RWPE2 (cell line): ENCODE measurements at places on chromosomes 7 and 10.
A peak's percentile ranks its signal among the peaks of the same experiment; 100 is the strongest.

DNA sequence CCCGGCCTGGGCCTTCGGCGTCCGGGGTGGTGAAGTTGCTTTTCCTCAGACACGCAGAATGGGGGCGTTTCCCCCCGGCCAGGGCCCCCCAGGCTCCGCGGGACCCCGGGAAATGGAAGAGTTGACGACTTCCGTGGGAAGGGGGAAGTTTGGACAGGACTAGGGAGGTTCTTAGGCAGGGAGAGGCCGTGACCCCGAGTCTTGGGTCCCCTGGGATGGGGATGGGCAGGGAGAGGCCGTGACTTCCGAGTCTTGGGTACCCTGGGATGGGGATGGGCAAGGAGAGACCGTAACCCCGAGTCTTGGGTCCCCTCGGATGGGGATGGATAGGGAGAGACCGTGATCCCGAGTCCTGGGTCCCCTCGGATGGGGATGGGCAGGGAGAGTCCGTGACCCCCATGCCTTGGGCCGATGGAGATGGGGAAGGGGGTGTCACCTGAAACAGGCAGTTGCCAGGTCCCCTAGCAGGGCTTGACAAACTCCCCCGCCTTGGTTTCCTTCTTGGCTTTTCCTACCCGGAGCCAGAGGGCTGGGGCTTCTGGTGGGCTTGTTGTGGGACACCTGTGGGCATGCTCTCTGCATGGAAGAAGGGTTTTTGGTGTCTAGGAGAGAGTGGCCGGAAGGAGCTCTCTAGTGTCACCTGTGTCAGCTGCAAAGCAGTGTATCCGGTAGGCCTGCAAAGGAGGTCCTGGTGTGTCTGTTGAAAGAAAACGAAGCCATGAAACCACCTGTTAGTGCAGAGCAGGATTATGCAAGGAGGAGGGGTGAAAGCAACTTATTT is 1.1 kb downstream of the TRRAP start:
- no peaks in the 10 kb centered on the region for H3K4me1 ChIP-seq
- H3K36me3 ChIP-seq: peaks cover 41% of the 10 kb centered on the region
- H3K27ac ChIP-seq: peak overlapping the region; percentile 54
- peak overlapping the region; percentile 99 for H3K4me3 ChIP-seq

GRCh38 chr7:120987280-120987679 is 1.2 kb upstream of the CPED1 start:
- H3K4me1 ChIP-seq: peaks cover 15% of the 10 kb centered on the region
- no peaks in the 10 kb centered on the region for H3K36me3 ChIP-seq
- H3K27me3 ChIP-seq: no peaks in the 10 kb centered on the region
- no peak overlapping the region for H3K27ac ChIP-seq
- H3K4me3 ChIP-seq: no peak overlapping the region

DNA sequence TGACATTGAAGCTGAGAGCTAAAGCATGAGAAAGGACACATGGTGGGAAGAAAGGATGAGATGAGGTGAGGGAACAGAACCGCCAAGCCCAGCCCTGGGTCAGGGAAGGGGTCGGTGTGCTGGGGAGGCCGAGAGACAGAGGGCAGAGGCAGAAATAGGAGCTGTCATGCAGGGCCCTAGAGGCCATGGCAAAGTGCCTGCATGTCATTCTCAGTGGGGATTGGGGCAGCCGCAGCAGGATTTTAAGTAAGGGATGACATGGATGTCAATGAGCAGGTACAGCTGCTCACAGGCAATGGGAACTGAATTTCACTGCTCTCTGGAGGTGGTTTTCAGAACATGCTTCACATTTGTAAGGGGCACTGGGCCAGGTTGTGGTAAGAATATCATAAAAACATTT is 227.4 kb downstream of the RAB11FIP2 start:
- no peaks in the 10 kb centered on the region for H3K36me3 ChIP-seq
- H3K4me1 ChIP-seq: no peaks in the 10 kb centered on the region
- no peak overlapping the region for H3K4me3 ChIP-seq
- no peaks in the 10 kb centered on the region for H3K27me3 ChIP-seq
- DNase-seq: no peak

DNA sequence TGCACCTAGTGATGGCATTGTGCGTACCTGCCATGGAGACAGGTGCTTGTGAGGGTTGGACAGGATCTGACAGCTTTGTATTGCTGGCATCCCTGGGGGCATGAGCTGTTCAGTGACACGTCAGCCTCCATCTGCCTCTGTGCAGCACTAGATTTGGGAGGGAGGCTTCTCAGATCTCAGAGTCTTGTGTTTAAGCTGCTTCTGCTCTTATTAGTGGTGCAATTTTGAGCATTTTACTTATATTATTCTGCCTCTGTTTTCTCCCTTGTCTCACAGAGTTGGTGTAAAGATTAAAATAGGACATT is 5.1 kb downstream of the ARHGAP22 start:
- no peak overlapping the region for H3K27ac ChIP-seq
- DNase-seq: no peak
- H3K4me1 ChIP-seq: no peaks in the 10 kb centered on the region
- H3K36me3 ChIP-seq: no peaks in the 10 kb centered on the region

DNA sequence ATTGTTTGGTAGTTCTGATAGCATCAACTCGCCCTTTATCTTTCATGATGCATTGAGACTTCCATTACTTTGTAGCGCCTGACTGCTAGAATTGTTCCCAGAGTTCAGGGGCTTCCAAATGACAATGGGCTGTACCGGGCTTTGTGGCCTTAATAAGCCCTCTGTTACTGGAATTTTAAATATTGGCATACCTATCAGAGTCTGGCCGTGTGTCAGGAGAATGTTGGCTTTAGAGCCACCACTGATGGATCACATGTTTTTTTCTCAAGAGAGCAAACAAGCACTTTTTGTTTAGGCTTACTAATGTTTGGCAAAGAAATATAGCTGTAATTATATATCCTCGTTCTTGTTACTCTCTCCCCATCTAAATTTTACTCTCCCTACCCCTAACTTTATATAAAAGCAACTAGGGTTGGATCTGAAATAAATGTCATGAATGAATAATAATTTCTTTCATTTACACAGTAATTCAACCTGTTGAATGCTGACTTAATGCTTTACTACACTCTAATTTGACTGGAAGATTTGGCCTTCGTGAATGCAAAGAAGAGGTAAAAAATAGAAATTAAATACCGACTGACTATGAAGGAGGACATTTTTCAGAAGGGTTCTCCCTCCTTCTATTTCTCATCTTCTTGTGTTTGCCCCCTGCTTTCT is 396.7 kb downstream of the AUTS2 start:
- H3K4me3 ChIP-seq: no peak overlapping the region
- no peak overlapping the region for H3K27ac ChIP-seq
- no peak for DNase-seq
